Ascending aorta (tissue), 2 donors: ENCODE measurements at places on chromosomes 4 and X.

GRCh38 chr4:70313736-70314135, 21.0 kb upstream of the CABS1 start:
- DNase-seq, result no peak

DNA sequence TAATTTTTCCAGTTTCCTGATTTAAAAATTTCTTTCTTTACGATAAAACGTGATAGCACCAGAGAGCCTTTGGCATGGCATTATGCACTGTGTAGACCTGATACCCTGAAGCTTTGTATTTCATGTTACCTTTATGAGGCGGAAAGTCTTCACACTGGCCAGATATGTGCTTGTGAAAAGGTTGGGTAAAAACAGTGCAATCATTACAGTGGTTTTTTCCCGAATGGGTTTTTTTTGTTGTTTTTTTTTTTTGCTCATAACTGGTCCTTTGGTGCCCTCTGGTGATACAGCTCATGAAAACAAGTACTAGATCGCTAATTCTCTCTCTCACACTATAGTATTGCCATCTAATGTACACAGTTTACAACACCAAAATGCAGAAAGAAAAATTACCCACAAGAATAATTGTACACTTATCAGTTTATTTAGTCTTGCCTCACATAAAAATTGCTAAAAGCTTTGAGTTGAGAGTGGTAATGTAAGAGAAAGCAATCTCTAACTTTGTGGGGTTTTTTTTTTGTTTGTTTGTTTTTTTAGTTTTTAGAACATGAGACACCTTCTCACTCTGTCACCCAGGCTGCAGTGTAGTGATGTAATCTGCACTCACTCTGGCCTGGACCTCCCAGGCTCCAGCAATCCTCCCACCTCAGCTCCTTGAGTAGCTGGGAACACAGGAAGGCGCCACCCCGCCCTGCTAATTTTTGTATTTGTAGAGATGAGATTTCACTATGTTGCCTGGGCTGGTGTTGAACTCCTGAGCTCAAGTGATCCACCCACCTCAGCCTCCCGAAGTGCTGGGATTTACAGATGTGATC, 21.3 kb downstream of the SPCS3 start:
- DNase-seq, result no peak

DNA sequence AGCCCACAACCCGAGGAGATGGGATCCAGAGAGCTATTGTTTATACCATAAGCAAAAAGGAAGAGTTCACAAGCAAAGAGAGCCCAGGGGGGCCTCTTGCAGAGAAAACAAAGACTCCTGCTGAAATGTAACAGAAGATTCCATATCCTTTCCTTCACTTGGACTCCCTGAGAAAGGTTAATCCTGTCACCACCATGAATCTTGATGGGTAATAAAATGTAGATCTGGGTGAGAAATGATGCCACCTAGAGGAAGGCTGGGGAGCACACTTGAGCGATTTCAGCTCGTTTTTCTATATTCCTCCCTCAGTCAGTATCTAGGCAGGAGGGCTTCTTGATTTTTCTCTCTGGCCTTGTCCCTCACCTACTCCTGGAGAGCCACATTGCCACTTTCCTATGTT, 10.2 kb upstream of the KCNE5 start:
- DNase-seq, result no peak

- DNase-seq, result no peak
These were observed 5.7 kb downstream of the AFM start for GRCh38 chr4:73487233-73487632.

DNA sequence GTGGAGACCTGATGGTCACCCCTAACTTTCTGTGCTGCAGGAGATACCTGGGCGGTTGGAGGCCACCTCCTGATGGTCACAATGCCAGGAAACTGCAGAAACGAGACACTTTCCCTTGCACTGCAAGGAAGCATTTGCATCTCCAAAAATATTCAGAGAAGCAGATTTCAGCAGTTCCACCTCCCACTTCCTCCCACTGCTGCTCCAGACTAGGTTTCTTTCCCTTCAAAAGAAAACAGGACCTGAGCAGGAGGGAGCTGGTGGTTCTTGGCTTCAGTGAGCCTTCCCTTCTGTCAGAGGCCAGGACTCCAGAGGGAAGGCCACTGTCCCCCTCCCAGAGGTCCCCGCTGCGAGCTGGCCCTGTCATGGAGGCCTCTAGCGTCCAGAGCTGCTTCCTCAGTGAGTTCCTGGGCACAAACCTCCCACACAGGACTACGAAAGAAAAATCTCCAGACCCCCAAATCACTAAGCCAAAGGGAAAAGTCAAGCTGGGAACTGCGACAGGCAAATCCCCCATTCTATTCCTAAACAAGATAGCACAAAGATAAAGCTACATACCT, 35.9 kb downstream of the GPM6B start:
- DNase-seq, result no peak

DNA sequence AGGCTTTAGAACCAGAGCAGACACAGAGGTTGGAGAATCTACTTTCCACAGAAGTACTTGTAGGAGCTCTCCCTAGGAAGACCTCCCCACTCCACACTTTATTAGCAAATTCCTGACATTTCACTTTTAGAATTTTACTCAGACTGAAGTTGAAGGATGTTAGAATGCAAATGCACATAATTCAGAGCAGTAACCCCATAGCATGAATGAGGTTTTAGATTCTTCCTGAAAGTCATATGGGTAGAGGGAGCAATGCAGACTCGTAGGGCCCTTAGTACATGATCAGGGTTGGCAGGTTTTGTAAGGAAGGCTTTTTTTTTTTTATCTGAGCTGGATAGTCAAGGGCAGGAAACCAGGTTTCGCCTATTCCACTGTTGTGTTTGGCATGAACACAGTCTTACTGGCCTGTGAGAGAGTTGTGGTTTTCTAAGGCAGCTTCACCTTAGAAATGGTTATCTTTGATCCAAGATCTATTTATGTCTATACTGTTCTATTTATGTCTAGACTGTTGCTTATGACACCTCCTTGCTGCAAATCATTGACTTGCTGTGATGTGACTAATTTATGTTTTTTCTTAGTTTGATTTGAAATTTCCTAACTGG, 48.9 kb downstream of the SPATA18 start:
- no peak for DNase-seq

GRCh38 chr4:113052379-113052951, 3.0 kb downstream of the ANK2 start:
- no peak for DNase-seq

DNA sequence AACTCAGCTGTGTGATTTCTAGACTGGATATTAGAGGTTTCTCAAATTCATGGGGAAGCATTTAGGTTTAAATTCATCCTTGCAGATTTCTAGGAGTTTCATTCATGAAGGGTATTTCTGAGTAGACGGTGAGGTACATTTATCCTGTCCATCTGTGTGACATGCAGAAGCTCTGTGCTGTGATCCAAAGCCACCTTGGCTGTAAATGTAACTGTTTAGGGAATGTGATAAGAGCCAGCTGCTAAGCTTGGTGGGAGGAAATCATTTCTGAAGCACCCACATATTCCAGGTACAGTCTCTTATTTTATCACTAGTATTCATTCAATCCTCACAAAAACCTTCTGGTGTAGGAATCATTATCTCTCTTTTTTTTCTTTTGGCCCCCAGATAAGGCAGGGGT, 8.7 kb upstream of the DCTD start:
- no peak for DNase-seq

DNA sequence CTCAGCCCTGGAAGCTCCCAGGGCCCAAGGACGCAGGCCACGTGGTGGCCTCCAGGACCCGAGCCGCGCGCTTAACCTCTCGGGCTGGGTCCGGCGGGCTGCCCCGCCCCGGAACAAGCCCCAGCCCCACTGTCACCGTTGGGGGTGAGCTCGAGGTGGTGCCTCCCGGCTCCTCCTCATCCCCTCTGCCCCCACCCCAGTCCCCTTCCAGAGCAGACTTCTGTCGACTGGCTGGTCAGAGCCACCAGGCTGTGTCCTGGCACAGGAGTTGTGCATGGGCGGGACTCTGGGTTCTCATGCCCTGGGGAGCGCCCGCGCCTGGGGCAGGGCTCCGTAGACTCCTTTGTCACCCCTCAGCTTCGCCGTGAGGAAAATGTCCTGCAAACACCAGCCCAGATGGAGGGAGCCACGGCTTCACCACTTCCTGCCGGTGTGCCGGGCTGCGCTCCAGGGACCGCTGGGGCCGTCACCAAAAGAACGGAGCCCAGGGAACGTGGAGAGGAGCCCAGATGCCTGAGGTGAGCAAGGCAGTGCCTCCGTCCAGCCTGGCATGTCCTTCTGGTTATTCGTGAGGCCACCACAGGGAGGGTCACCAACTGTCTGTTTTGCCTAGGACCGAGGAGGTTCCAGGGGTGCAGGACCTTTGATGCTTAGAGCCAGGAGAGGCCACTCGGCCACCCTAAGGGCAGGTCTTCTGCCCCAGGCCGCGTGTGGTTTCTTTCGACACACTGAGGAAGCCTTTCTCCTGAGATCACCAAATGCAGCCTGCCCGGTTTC, 7.1 kb upstream of the RGS12 start:
- peak; percentile 71 for DNase-seq

GRCh38 chrX:1011691-1012283, 200.7 kb downstream of the CRLF2 start:
- no peak for DNase-seq

DNA sequence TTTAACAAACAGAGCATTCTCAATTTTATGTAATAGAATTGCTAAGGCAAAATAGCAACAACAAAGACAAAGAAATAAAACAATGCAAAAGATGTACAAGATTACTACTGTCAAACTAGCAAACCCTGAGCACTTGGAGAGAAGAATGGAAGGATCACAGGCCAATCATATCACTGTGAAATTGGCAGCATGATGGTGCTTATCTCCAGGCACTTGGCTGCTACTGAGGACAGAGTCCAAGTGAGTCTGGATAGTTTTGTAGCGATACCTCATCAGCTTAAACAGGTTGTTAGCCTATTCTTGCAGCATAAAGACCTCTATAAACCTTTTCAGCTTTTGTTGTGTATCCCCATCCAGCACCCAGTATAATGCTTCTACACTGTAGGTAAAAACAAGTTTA, 117.7 kb downstream of the C4orf33 start:
- no peak for DNase-seq

GRCh38 chrX:11992271-11992670, 146.0 kb upstream of the FRMPD4 start:
- no peak for DNase-seq

GRCh38 chrX:141142946-141143345, 34.0 kb downstream of the LDOC1 start:
- no peak for DNase-seq

DNA sequence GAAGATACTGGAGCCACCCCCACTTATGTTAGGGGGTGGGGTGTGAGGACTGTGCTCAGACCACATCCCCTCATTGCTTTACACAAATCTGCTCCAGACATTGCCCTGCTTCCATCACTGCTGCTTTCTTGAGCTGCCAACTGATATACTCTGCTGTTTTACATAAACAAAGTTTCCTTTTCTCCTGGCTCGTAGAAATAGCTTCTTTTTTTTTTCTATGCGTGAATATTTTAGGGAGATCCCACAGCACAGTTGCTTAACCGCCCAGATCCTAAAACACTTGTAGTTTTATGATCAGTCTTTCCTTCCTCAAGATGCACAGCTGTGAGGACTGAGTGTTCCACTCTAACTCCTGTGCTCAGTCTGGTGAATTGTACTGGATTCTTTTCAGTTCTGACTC, 768.4 kb downstream of the PCDH18 start:
- no peak for DNase-seq

DNA sequence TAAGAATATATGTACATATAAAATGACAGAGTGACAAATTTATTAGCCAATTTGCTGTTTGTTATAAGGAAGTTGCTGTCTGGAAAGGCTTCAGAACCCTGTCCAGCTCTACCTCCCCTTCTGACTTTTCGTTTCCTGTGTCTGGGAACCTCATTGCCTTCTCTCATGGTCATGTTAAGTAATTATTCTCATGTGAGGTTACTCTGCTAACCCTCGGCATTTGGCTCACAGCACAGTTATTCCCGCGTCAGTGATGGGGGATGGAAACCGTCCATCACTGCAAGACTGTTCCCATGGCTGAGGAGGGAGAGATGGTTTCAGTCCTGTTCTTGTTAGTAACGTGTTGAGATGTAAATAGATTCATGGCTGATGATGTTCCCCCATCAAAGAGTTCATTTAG, 11.9 kb downstream of the EDNRA start:
- DNase-seq, result no peak

DNA sequence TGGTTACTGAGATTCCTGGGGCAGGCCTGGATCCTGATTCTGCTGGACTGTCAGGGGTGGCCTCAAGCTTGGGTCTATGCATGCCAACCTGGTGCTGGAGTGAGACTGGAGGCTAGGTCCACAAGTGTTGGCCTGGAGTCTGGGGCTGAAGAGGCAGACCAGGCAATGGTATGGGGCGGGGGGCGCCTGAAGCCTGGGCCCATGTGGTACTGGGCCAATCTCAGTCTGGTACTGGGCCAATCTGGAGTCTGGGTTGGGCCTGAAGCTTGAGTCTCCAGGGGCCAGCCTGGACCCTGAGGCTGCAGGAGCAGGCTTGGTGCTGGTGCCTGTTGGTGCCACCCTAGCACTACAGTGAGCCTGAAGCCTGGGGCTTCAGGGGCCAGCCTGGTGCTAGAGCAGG, 108.9 kb upstream of the ZCCHC13 start:
- DNase-seq, result no peak

DNA sequence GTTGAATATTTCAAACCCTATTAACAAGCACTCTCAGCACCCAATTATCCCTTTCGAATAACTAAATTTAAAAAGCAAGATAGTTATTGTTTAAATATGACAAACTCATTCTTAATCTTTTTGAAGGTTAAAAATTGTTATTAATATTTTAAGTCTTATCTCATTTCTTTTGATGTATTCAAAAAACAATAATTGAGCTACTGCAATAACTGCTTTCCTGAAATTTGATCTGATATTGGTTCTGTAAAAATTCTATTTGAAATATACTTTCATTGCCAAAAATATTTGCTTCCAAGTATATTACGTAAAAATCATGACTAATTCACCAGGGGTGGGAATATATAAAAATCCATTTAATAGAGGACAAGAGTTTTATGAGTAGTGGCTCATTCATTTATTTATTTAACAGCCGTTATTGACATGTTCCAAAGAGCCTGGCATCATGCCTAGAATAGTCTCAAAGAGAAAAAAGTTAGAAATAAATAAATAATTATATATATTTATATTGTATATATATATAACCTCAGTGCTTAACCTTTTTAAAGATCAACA, 34.4 kb downstream of the GLRA3 start:
- no peak for DNase-seq

- DNase-seq, result no peak
These were observed 97.3 kb upstream of the NOCT start for GRCh38 chr4:138918169-138918869.

- no peak for DNase-seq
These were observed 4.6 kb upstream of the TMA16 start for GRCh38 chr4:163489929-163490328.

GRCh38 chr4:185309770-185310169, 86.0 kb downstream of the LRP2BP start:
- DNase-seq, result no peak

DNA sequence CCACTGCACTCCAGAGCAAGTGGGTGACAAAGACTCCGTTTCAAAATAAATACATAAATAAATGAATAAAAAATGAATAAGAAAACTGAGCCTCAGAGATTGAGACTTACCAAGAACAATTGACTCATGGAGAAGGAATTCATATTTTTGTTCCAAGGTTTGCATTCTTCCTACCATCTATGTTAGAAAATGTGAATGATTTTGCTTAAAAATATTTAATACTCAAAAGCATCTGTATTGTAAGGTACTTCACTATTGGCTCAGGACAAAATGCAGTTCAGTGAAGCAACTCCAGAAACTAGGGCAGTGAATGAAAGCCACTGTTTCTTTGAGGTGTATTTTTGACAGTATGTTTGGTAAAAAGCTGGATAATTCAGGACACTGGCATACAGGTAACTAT, 54.1 kb downstream of the XAGE2 start:
- DNase-seq, result no peak
